NCI-H146 (cell line): ENCODE measurements at places on chromosomes 11 and 22.
A peak's percentile ranks its signal among the peaks of the same experiment; 100 is the strongest.

DNA sequence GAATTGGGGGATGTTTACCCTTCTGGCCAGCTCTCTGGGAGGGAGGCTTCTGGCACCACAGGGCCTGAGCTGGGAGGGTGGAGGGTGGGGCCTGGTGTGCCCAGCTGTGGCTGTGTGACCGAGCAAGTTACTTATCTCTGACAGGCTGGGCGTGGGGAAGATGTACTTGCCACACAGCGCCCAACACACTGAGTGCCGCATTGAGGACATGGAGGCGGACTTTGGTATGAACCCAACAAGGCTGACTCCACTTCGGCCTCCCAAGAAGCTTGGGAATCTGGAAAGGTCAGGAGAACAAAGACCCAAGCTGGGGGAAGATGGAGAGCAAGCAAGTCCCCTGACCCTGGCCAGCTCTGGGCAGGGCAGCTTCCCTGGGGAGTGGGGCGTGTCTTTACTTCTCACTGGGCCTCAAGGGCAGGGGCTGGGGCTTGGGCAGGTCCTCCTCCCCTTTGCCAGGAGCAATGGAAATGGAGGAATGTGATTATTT, 2.4 kb upstream of the MGAT3 start:
- no peak for DNase-seq

DNA sequence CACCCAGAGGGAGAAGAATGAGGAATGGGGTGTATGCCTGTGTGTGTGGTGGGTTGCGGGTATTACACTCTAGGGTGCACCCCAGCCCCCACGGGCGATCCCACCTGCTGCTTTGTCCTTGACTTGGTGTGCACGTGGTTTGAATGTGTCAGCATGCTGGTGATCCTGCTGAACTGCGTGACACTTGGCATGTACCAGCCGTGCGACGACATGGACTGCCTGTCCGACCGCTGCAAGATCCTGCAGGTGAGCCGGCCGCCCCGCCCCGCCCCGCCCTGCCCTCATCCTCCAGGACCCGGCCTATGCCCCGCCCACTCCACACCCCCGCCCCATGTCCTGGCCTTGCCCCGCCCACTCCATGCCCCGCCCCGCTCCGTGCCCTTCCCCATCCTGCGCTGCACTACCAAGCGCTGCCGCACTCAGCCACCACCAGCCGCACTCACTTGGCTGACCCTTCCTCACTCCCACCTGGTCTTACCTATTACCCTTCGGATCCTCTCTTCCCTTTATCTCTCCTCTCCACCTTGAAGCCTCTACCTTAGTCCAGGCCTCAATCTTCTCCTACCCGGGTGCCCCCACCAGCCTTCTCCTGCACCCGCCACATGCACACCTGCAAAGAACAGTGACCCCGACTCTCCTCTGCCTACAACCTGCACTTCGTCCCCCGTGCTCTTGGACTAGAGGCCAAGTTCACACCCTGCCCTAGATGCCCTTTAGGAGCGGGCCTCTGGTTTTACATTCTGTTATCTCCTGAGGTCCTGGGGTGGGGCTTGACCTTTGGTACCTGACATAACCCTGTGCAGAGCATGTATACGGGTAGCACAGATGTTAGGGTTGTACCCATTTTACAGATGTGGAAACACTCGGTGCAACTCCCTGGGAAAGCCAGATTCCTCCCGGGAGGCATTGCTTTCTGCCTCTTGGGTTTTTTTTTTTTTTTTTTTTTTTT, 27.7 kb downstream of the CACNA1I start:
- peak; percentile 82 for DNase-seq

DNA sequence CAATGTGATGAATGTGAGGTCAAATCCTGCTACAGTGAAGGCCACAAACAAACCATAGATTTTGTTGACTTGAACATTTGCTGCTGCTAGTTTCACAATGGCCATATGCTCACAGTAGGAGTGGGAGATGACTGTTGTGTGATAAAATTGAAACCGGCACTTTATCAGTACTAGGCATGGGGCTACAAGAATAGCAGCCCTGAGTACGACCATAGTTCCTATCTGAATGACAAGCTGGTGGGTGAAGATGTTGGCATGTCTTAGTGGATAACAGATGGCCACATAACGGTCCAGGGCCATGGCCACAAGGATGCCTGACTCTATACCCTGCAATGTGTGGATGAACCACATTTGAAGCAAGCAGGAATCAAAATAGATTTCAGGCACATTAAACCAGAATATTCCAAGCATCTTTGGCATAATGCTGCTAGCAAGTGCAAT, 2.8 kb downstream of the OR52A1 start:
- DNase-seq = no peak

DNA sequence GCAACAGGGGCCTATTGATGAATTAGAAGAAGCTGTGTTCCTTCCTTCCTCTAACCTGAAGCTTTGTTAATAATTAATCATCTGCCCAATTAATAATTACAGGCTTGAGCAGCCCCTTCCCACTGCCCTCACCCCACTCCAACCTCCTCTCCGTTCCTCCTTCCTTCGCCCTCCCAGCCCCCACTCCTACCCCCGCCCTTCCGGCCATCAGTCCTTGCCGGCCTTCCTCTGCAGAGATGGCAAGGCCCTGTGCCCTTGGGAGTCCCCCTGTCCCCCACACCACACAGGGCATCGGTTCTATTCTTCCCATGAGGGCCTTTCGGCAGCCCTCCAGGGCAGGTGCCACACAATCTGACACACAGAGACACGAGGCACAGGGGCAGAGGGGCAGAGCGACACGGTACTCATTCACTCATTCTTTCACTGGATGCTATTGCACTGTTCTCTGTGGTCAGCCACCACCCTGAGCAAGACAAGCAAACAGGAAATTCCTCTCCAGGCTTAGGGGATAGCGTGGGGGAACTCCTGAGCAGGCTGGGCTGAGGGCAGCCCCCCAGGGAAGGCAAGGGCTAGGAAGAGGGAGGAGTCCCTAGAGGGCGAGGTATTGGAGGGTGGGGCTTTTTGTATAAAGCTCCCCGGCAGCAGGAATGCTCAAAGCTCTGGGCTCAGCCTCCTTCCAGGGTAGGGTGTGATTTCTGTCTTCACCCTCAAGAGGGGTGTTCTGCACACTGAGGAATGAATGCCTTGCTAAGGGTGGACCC, 14.7 kb downstream of the MGAT3 start:
- no peak for DNase-seq

- no peak for DNase-seq
Measured at GRCh38 chr11:36363361-36364268, 67.5 kb downstream of the PRR5L start.

DNA sequence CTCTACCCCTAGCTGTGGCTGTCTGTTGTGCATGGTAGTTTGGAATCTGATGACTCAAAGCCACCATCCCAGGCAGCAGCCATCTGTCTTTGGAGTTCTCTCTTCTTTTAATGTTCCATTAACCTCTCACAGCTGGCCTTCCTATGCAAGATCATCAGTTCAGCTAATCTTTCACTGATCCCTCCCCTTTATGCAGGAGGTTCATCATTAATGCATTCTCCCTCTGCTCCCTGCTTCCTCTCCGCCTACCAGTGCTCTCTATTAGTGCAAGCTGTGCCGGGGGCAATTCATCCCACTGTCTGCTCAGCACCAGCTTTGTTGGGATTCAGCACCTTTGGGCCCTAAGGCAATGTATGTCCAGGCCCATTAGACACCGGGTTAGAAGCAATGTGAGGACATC, 413.0 kb upstream of the LRRC4C start:
- DNase-seq = no peak

DNA sequence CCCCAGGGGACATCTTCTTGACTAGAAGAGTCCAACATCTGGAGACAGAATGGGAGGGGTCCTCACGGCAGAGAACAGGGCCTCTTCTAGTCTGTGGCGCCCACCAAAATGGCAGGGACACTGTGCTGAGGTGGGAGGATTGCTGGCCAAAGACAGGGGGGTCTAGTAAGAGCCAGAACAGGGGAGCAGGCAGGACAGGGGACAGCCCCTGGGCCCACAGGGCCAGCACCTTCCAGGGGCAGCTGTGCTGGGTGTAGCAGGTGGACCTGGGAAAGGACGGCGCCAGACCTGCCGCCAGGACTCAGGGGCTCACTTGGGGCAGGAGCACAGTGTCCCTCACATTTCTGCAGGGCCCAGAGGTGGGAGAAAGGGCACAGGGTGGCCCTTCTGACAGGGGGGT, 858 bp upstream of the APOBEC3A start:
- no peak for DNase-seq
